ENCODE measurements at places on chromosomes 11 and 22.

DNA sequence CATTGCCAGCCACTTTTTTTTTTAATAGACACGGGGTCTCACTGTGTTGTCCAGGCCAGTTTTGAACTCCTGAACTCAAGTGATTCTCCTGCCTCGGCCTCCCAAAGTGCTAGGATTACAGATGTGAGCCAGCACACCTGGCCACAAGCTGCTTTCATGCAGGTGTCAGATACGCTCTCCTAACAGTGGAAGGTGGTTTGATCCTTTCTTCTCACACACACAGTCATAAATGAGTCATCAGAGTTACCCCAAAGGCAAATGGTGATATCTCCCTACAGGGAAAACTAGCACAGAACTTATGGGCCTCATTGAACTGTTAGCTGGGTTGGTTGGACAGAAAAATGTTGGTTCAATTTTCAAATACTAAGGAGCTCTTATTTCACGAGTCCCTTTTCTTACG, 38.2 kb upstream of the UBASH3B start:
- no peak for DNase-seq

- peak; percentile 74 for DNase-seq
Measured at GRCh38 chr22:36383110-36383581, 4.6 kb downstream of the MYH9 start.

DNA sequence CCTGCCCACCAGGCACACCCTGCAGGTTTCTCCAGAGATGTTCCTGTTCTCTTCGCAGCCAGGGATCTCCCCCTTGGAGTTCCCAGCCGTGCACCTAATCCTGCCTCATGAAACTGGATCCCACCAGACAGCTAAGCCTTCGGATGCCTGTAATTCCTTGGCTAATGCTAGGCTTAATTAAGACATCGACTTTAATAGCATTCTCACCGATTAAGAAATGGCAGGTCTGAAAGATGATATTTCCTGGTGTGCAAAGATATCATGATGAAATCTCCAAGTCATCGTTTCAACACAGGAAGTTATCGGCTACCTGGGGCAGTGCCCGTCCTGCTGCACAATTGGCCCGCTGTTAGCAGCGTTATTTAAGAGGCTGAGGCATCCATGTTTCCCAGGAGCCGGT, 41.5 kb upstream of the CCND1 start:
- DNase-seq: no peak

GRCh38 chr11:47915783-47916182, 64.6 kb upstream of the PTPRJ start:
- DNase-seq: no peak

GRCh38 chr11:65446446-65447277, 24.1 kb downstream of the NEAT1 start:
- DNase-seq: no peak

DNA sequence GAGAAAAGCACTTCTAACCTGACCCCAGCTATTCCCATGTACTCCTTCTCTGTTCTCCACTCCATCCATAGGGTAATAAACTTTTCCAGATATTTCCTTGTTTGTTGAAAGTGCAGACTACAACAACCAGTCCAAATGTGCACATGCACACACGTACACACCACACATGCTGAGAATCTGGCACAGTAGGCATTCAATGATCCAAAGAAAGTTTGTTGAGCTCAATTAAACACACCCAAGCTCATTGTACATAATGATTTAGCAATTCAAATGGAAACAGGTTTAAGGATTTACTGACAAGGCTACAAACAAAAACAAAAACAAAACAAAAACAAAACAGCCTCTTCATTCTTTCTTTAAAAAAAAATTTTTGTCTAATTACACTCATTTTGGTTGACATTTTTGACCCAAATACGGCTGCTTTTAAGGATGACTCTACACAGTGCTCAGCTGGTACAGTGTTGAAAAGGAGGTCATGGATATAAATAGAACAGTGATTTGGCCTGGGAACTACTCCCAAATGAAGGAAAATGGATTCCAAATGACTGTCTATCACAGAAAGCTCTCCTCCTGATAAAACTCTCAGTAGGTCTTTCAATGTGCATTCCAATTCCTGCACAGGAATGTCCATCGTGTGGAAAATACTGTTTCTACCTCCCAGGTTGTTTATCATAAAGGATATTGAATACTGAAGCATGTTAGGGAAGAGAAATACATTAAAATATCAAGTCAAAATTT, 232.2 kb downstream of the GUCY1A2 start:
- no peak for DNase-seq

GRCh38 chr11:64126796-64127195, 39.1 kb downstream of the MACROD1 start:
- no peak for DNase-seq

DNA sequence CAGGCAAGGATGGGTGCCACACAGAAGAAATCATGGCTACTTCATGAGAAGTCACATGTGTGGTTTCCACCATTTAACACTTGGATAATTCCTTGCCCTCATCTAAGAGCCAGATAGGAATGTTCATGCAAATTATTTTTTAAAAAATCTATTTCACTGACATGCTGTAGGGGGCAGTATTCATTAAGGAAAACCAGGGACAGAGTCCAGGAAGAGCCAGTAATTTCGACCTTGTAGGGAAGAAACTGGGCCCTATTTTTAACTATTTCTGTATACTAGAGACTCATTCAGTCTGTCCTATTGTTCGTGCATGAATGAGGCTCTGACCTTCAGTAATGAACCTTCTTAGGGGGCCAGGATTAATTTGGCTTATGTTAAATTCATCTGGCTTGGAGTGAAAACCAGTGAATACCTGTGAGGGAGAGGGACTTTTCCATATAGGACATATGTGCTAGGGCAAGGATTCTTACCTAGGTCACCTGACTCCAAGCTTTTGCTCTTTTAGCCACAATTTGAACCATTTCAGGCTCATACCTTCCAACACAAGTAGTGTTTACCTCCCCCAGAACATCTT, 192.7 kb downstream of the NAV2 start:
- DNase-seq: no peak

GRCh38 chr11:6646576-6646917, 9.1 kb downstream of the DCHS1 start:
- DNase-seq: no peak

All from activated CD4-positive, alpha-beta T cell treated with anti-CD3 and anti-CD28 coated beads for 48 hours (primary cell).